Tibial nerve (tissue), 4 donors: ENCODE measurements at places on chromosomes 3 and 15. TPM values are rescaled to one million over a fixed set of nuclear protein-coding genes. Genes with fewer than 3 reads are reported as not detected.
A peak's percentile ranks its signal among the peaks of the same experiment; 100 is the strongest.

- DNase-seq, result no peak
Measured at GRCh38 chr3:108088697-108089096, 2.1 kb downstream of the CD47 start.

DNA sequence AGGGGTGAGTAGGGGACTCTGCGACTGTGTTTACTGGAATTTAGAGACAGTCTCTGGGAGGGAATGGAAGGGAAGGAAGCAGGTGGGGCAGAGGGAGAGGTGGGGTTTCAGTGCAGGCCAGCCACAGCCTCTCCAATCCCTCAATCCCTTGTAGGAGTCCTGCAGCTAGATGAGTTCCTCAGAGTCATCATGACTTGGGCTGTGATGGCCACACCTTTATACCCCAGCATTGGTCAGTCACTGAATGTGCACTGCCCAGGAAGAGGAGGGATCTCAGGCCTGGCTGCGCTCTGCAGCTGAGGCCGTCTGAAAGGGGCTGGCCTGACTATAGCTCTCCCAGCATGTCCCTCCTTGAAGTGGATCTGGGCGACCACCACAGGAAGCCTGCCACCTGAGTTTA is 67.3 kb upstream of the GLCE start:
- no peak for DNase-seq

GRCh38 chr3:71305231-71306206 is 278.0 kb downstream of the FOXP1 start:
- no peak for DNase-seq

DNA sequence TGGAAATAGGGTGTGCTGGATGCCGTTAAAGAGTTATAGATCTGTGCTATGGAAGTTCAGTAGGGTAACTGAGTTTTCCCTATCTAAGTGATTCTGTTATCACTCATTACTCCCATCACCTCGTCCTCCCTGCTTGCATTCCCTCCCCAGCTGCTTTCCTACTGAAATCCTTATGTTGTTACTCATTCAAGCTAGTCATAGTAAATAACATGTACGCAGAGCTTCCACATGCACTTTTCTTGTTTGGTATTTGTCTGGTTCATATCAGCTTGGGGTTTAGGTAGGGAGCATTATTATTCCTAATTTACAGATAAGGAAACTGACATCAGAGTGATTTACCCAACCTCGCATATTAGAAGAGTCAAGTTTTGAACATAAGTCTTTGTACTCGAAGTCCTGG is 135.1 kb downstream of the HCN4 start:
- DNase-seq, result no peak

CACNA2D3 gene
- total RNA-seq, result 9.6 TPM

IQCF6 gene
- not detected for total RNA-seq

CTXN2 gene
- total RNA-seq, result not detected

IL17RB gene
- total RNA-seq, result 6.1 TPM

DNA sequence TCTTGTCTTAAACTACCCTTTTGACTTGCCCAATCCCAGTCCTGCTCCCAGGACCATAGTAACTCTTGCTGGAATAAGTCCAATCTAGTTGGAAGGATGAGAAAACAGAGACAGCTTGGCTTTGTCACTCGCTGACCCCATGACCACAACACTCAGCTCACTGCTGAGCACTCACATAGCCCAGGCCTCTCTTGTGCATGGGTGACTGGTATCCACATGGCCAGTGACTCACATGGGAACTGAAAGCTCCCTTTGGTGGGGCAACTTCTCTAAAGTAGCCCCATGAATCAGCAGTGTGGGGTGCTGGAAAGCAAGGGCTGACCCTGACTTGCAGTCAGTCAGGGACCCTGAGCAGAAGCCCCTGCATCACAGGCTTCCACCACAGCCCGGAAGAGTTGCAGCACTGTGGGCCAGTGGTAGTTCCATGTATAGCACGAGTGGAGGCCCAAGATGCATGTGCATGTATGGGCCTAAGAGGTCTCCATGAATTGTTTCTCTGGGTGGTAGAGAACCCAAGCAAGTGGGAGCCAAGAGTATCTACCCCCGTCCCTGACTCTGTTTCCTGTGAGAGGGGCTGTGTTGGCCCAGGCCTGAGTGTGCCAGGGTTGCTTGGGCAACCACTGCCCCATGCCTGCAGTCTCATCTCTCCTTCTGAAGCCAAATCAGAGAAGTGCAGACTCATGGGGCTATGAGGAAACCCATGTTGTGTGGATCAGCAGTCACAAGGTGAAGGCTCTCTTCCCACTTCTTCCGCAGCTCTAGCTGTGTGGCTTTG is 62.1 kb upstream of the XCR1 start:
- DNase-seq, result peak; percentile 69

- no peak for DNase-seq
Measured at GRCh38 chr15:41462084-41462795, 31.4 kb upstream of the ITPKA start.

ROPN1B gene
- not detected for total RNA-seq

GRCh38 chr15:41811432-41812195 is 16.3 kb upstream of the JMJD7 start:
- DNase-seq, result peak; percentile 91

GRCh38 chr3:149234671-149235245 is 13.1 kb upstream of the CP start:
- no peak for DNase-seq

- DNase-seq, result no peak
Measured at GRCh38 chr15:101132390-101133180, 119.3 kb downstream of the CHSY1 start.

DNA sequence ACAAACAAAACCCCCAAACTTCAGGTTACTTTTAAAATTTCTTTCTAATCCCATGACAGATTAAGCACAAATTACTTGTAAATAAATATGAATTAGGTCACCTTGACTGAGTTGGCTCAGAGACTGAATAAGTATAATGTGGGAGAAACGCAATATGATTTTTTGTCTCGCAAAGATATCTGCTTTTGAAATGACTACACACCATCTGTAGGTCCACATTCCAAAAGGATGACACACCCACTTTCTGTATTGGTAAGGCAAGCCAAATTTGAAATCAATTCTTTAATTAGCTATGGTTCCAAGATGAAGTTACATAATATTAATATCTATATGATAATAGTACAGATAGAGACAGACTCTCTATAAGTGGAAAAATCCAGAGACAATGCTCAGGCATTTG is 66.9 kb upstream of the CSPG5 start:
- DNase-seq, result no peak

DNA sequence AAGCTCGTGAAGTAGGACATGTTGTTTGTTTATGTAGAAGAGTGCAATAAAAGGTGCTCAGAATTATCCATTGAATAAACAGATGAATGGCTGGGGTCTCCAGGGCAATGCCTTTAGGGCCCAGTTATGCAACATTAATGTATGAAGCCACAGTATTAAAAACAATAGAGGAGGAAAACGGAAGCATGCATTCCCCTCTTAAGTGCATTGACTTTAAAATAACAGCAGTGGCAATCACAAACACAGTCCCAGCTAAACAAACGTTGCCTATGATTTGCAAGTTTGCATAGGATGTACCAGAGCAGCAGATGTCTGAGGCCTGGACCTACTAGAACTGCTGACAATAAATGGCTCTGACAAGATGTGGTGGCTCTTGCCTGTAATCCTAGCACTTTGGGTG is 60.6 kb upstream of the GCNT3 start:
- no peak for DNase-seq
